Islet precursor cell (in vitro differentiated cells): ENCODE measurements at places on chromosomes 7 and 10.

DNA sequence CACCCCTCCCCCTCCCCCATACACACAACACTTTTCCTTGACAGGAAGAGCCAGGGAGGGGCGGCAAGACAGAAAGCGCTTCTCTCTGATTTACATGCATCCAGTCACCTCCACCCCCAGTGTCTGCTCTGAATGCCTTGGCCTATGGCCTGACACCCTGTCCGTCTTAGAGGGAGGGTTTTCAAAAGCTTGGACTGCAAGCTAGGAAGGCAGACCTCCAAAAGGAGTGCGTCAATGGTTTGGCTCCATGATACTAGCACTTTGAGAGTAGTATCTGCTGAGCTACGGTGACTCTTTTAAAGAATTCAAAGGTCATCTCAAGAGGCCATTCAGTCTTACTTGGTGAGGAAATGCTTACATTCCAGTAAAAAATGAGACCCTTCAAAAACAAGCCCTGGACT is 20.3 kb upstream of the PAX2 start:
- peak; percentile 45 for DNase-seq

DNA sequence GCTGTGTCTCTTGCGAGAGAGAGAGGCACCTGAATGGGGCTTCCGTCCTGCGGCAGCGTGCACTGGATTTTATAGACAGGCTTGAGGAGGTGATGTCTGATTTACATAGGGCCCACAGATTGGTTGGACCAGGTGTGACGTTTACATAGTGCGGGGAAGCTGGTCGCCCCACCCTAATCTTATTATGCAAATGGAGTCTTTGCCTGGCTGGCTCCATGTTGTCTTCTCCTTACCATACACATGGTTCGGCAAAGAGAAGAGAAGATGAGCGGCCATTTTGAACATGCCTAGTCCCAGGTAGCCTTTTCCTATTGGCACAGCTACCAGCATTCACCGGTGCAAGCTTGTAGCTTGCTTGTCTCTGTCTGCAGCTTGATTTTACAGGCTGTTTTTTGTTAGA is 238.5 kb upstream of the GALNT17 start:
- DNase-seq = peak; percentile 54

DNA sequence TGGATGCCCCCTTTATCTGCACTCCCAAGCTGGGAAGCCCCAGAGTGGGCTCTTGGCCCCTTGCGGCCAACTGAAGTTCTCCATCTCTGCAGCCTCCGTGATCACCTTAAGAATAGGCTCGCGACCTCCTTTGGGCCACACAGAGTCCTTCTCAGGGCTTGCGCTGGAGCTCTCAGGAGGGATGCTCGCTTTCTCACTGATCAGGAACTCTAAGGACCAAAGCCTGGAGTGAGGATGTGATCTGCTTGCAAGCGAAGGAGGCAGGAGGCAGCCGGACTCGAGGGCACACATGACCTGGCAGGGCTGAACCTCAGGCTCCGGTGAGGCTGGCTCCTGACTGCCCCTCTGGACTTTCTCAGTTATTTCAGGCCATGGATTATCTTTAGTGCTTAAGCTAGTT is 192.1 kb upstream of the MKI67 start:
- peak; percentile 43 for DNase-seq

DNA sequence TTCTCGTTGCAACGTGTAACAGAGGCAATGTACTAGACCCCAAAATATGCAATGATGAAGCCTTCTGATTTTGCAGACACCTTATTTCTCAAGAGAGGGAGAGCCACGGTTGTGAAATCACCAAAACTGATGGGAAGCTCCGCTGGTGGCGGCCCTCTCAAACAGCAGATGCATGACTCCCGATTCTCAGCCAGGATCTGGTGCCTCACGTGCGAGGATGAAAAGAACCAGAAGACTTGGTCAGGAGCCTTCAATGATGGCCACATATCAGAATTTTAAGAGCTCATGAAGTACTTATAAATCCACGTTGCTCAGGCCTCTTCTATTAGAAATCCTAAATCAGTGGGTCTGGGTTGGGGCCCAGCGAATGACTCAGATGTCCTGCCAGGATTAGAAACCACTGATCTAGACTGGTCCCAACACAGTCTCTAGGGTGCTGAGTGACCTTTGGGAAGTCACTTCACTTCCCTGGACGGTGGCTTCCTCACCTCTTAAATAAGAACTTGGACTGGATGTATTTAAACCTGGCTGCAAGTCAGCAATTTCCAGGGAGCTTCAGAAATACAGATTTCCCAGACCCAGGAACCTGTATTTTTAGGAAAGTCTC is 41.9 kb upstream of the FAM180A start:
- DNase-seq = peak; percentile 27

DNA sequence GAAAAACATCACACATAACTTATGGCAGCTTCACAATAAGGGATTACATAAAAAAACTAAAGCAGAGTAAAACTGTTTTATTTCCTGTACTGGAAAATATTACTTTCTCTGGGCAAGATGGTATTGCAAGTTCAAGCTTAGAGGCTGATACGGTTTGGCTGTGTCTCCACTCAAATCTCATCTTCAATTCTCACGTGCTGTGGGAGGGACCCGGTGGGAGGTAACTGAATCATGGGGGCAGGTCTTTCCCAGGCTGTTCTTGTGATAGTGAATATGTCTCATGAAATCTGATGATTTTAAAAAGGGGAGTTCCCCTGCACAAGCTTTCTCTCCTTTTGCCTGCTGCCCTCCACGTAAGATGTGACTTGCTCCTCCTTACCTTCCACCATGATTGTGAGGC is 5.1 kb upstream of the LRRC27 start:
- DNase-seq = no peak

DNA sequence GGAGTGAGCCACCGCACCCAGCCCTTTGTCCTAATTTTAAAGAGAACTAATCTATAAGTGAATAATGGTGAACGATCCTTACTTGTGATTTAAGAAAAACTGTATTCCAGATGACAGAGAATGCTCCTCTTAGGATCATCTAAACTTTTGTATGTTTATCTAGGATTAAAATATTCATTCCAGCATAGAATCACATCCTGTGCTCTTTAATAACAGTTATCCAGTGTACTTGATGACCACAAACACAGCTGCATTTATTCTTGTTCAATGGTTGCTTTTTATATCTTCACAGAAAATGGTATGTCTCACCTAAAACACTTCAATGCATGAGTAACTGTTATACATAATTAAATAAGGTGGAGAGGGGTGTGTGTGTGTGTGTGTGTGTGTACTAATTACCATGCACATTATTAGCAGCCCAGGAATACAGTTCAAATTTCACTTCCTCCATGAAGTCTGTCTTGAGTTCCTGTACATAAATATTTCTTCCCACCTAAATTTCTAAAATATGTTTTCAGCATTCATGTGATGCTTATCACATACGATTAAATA is 38.5 kb upstream of the SEMA3C start:
- no peak for DNase-seq
